Activated CD4-positive, alpha-beta T cell treated with anti-CD3 and anti-CD28 coated beads for 24 hours (primary cell): ENCODE measurements at places on chromosomes 13 and 19.

DNA sequence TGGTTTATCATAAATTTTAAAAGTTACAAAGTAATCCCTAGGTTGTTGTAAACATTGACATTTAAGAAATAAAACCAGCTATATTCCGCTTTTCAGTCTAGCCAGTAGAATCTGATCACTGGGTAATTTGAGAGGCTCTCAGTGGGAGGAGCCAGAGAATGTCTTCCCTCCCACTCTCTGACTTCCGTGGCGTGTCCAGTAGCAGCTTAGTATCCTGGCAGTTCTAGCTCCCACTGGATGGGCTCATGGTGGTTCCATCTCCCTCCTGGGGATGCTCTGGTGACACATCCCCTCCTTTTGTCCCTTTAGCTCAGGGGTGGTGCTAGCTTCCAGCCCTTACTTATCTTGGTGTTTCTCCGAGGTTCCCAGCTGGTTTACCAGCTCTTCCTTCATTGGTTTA, 34.5 kb downstream of the MTUS2 start:
- no peak for DNase-seq

DNA sequence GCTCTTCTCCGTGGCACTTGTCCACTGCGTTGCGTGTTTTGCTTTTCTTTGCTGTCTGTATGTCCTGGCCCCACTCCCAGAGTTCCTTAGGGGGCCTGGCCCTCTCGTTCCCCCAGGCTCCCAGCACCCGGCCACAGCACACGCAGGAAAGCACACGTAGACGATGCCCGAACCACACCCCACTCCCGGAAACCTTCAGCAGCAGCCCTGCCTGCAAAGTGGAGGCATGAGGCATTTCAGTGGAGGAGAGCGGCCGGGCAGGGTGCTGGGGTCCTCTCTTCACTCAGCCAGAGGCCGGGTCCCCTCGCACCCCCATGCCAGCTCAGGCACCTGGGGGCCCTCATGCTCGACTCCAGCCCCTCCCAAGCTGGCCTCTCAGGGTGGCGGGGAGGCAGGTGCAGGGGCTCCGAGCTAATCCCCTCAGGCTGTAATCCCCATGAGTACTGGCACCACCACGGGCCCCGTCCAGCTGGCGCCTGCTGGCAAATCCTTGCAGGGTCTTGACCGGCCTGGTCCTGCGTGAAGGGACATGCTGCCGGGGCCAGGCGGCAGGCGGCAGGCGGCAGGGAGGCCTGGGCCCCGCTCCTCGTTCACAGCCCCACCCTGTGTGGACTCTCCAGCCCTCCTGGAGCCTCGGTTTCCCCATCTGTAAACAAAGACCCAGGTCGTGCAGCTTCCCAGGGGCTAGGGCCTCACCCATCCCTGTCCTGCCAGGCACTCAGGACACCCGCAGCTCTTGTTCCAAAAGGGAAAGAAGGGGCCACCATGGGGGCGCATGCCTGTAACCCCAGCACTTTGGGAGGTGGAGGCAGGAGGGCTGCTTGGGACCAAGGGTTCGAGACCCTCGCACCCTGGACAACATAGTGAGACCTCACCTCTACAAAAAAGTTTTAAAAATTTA, 7.0 kb downstream of the PIP5K1C start:
- no peak for DNase-seq

DNA sequence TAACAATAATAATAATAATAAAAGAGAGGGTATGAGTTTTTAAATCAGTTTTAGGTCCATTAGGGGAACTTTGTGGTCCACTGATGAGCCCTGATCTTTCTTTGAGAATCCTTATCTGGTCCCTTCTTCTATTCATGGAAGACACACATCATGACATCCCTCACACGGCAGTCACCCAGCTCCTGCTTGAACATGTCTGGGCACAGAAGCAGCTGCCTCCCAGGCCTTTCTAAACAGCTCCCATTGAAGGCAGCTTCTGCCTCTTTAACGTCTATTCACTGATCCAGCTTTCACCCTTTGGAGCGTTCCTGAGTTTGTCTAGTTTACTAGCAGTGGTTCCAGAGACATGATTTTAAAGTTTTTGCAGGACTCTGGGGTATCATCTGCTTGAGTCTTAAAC, 42.6 kb upstream of the STK24 start:
- no peak for DNase-seq

- no peak for DNase-seq
Observed at GRCh38 chr13:39823063-39823713, 167.7 kb downstream of the COG6 start.

- DNase-seq, result no peak
Observed at GRCh38 chr13:30049692-30050091, 199.3 kb upstream of the UBL3 start.

- no peak for DNase-seq
Observed at GRCh38 chr13:107852072-107852471, 363.3 kb downstream of the LIG4 start.

GRCh38 chr19:3457528-3458228, 22.6 kb downstream of the SMIM24 start:
- no peak for DNase-seq

- DNase-seq, result no peak
Observed at GRCh38 chr19:29928831-29929230, 13.2 kb upstream of the URI1 start.

GRCh38 chr19:35767288-35768081, 7.9 kb upstream of the ARHGAP33 start:
- no peak for DNase-seq

GRCh38 chr13:109416001-109416400, 370.4 kb downstream of the IRS2 start:
- DNase-seq, result no peak

- DNase-seq, result no peak
Observed at GRCh38 chr19:5665781-5666513, 14.4 kb downstream of the MICOS13 start.

- DNase-seq, result no peak
Observed at GRCh38 chr13:46369506-46370277, 17.4 kb downstream of the RUBCNL start.

DNA sequence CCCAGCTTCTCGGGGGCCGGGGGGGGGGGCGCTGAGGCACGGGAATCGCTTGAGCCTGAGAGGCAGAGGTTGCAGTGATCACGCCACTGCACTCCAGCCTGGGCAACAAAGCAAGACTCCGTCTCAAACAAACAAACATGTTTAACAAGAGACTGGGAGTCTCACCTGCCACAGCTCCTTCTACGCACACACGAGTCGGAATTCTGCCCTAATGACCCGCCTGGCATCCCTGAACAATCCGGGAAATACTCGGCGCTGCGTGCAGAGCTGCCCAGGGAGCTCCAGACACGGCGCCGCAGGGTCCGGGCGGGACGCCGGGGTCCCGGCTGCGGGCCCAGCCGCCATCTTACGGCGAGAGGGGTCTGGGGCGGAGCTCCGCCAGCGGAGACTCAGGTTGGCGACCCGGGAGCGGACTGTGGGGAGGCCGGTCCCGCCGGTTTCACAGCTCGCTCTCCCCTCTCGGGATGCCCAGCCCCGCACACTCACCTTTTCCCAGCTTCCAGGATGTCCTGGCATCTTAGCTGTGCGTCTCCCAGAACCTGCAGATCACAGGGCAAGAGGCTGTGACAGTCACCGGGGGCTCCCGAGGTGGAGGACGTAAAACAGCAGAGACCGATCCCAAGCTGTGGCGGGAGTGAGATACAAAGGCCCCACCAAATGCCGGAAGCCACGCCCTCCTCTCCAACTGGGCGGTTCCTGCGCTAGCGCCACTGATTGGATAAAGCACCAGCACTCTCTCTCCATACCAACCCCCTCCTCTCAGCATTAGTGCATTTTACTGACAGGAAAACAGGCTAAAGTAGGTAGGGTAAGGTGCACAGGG, 23.6 kb upstream of the ZNF724 start:
- peak; percentile 88 for DNase-seq

GRCh38 chr13:44147233-44147632, 226.4 kb upstream of the SERP2 start:
- DNase-seq, result no peak

DNA sequence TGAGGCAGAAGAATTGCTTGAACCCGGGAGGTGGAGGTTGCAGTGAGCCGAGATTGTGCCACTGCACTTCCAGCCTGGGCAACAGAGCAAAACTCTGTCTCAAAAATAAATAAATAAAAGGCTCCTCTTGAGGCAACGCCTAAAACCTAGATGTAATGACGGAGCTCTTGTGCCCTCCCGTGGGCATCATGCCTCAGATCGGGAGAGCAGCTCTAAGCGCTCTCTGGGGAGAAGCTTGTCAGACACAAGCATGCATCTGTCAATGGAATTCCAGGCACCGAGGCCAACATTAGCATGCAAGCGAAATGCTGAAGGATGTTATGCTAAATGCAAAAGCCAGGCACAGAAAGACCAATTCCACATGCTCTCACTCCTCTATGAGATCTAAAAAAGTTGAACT, 45.6 kb upstream of the MRI1 start:
- no peak for DNase-seq

DNA sequence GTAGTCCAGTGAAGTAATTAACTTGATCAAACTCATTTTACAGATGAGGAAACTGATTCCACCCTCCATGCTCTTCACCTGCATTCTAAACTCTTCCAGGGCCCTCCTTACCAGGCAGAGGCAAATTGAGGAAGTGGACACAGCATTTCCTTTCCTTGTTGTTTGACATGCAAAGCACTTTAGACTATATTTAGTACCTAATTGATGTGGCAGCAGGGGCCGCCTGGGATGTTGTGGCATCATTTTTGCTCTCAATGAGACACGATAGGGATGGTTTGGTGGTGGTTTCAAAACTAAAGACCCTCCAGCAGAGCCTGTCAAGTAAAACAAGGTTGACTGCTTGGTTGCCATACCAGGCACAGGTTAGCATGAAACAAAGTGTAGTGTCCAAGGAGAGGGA, 7.9 kb downstream of the SIPA1L3 start:
- DNase-seq, result no peak

DNA sequence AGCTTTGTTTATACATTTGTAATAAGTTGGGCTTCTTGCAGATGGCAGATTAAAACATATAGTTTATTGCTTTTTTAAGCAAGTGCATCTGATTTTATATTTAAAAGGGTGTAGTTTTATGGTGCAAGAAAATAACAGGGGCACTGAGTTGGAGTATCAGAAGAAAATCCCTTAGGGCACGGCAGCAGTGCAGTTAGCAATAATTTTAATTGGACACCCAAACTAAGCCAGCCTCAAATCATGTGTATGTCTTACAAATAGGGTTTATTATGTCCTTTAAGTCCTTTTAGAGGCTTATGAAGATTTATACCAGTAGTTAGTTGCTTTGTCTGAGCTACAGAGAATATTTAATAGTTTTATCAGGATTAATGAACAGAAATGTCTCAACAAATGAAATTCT, 57.5 kb downstream of the GPC6 start:
- DNase-seq, result no peak

DNA sequence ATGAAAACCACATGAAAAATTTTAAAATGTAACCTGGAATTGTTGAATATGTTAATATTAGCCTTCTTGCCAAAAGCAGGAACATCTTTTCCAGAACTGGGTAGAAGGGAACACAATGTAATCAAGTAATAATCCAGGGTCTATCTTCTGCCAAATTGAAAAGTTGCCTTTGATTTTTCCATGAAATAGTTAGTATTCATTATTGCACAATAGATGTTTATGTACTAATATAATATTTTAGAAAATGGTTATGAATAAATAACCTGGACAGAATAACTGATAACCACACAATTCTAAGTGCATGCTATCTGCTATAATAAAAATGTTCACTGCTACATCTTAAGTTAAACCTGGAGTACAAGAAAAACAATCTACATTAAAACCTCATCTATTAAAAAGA, 802.3 kb downstream of the LIG4 start:
- no peak for DNase-seq

- DNase-seq, result no peak
Observed at GRCh38 chr13:37442996-37443395, 155.6 kb downstream of the POSTN start.

DNA sequence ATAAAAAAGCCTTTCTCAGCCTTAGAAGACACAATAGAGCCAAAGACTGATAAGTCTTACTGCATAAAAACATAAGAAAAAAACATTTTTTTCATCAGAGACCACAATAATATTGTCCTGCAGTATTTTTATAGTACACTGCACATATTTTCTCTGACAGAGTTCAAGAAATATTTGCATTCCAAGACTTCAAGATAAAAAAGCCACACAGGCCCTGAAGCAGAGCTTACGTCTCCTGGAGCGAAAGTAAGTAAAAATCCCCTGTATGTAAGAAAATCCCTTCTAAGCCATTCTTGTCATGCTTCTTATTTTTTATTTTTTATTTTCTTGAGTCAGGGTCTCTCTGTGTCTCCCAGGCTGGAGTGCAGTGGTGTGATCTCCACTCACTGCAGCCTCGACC, 755.9 kb downstream of the LIG4 start:
- no peak for DNase-seq

GRCh38 chr13:78309497-78310180, 293.7 kb downstream of the POU4F1 start:
- no peak for DNase-seq

DNA sequence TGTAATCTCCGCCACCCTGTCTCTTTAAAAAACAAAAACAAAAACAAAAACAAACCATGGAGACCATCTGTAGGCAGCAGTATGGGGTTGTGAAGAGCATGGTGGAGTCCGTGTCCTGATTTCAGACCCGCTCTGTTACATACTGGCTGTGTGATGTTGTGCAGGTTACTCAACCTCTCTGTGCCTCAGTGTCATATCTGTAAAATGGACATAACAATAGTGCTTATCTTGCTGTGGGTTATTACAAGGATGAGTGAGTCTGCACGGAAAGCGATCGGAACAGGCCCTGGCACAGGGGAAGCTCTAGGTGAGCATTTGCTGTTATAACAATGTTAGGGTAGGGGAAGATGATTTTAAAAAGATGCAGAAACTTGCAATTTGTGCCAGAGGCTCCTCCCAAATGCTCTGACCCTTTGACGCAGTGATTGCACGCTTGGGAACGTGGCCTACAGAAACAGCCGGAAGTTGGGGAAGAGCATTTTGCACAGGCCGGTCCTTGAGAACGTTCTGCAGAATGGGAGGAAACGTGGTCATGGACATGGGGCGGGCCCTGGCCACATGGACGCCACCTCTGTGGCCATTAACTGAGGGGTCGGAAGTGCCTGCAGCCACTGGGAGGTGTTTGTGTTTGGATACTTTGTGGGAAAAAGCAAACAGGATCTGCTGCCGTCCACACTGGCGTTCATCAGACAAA, 15.7 kb upstream of the SELENOW start:
- DNase-seq, result no peak

DNA sequence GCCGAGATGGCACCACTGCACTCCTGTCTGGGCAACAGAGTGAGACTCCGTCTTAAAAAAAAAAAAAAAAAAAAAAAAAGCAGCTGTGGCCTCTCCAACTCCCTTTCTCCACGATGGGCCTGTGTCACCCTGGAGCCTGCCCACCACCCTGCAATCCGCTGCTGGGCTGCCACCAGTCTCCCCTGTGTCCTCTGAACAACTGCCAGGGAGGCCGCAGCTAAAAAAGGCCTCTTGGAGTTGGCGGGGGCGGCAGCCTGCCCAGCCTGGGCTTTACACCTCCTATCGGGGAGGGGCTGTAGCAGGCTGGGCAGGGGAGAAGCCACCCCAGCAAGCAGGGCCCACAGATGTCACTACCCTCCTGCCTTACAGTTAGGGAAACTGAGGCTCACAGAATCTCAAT, 3.5 kb downstream of the CDC37 start:
- DNase-seq, result no peak
